ENCODE measurements at places on chromosomes 6 and 20. TPM values are rescaled to one million over a fixed set of nuclear protein-coding genes. Genes with fewer than 3 reads are reported as not detected.

Gene SLC44A4
- 0.80 TPM for total RNA-seq

Gene IL17A
- total RNA-seq, result not detected

Gene TRIM31
- not detected for total RNA-seq

Gene SCGN
- total RNA-seq, result 0.83 TPM

- H3K27me3 ChIP-seq, result no peaks in the 10 kb centered on the region
- peak; percentile 60 for DNase-seq
- H3K27ac ChIP-seq, result no peak overlapping the region
- H3K4me3 ChIP-seq, result no peak overlapping the region
These were observed 548.2 kb downstream of the QKI start for GRCh38 chr6:163962627-163963117.

DNA sequence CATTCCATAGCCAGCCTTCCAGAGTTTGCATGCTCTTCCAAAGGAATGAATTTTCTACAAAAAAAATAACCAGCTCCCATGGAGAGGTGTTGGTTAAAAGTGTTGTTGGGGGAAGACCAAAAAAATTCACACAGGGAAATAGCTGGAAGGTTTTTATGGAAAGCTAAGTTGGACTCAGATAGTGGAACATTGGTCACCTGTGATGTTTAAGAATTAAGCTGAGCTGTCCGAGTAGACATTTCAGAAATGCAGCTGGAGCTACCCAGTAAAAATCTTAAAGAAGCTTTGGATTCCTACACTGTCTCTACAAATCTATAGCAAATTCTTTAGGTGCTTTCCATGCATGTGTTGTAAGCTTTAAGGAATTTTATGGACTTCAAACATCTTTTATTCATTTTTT, 155.5 kb downstream of the THBS2 start:
- DNase-seq, result no peak
- no peak overlapping the region for H3K4me3 ChIP-seq
- peaks cover 4% of the 10 kb centered on the region for H3K4me1 ChIP-seq
- H3K27ac ChIP-seq, result no peak overlapping the region
- H3K27me3 ChIP-seq, result no peaks in the 10 kb centered on the region
- no peaks in the 10 kb centered on the region for H3K36me3 ChIP-seq

Data from esophagus muscularis mucosa (tissue), 4 donors.